ENCODE measurements at places on chromosomes 1 and 21.

DNA sequence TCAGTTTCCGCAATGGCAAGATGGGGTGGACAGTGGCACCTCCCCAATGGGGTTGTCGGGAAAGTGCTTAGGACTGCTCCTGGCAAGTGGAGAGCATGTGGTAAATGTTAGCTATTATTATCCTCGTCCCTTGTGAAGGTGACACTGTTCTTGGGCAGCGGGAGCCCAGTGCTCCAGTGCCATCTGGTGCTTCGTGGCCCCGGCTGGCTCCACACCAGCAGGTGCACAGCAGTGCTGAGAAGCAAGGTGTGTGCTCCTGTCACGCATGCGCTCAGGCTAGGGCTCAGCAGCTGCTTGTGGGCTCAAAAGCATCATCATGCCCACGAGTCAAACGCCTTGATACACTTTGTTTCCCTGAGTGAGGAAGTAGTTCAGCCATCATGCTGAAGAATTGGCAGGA lies 24.9 kb upstream of the KCNC4 start:
- H3K27me3 ChIP-seq: no peaks in the 10 kb centered on the region
- no peak overlapping the region for H3K27ac ChIP-seq
- H3K36me3 ChIP-seq: no peaks in the 10 kb centered on the region
- DNase-seq: no peak
- H3K4me1 ChIP-seq: no peaks in the 10 kb centered on the region

GRCh38 chr21:37063433-37063832 lies 9.4 kb downstream of the PIGP start:
- H3K36me3 ChIP-seq: no peaks in the 10 kb centered on the region
- H3K27me3 ChIP-seq: no peaks in the 10 kb centered on the region
- DNase-seq: no peak
- H3K4me3 ChIP-seq: no peak overlapping the region

- H3K27ac ChIP-seq: no peak overlapping the region
- H3K36me3 ChIP-seq: no peaks in the 10 kb centered on the region
- no peak overlapping the region for H3K4me3 ChIP-seq
- H3K27me3 ChIP-seq: no peaks in the 10 kb centered on the region
These were observed 225.7 kb downstream of the TOMM20 start for GRCh38 chr1:234902774-234903547.

DNA sequence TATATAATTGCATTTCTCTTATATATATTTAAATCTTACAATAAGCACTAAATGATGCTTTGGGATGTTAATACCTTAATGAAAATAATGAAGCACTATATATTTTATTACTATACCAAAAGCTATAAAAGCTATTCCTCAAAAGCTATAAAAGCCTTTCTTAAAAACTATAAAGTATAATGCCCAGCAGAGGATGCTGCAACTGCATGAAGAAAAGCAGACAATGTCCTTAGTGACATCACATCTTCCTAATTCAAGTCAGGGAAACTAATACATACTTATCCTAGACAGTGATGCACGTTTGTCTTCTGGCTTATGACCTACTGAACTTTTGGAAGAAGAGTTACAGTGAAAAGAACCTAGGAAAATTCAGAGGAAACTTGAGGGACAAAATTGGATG lies 13.6 kb upstream of the C1orf185 start:
- H3K27ac ChIP-seq: no peak overlapping the region
- no peak for DNase-seq
- no peaks in the 10 kb centered on the region for H3K4me1 ChIP-seq
- no peak overlapping the region for H3K4me3 ChIP-seq
- peaks cover 4% of the 10 kb centered on the region for H3K27me3 ChIP-seq

GRCh38 chr1:2470290-2471158 lies 5.6 kb upstream of the PLCH2 start:
- no peak for DNase-seq
- no peaks in the 10 kb centered on the region for H3K4me1 ChIP-seq
- no peaks in the 10 kb centered on the region for H3K36me3 ChIP-seq
- no peak overlapping the region for H3K4me3 ChIP-seq

GRCh38 chr1:39386997-39387396 lies 104.4 kb upstream of the BMP8A start:
- no peak for DNase-seq
- peak overlapping the region; percentile 26 for H3K27ac ChIP-seq
- no peaks in the 10 kb centered on the region for H3K27me3 ChIP-seq
- H3K4me3 ChIP-seq: no peak overlapping the region
- H3K36me3 ChIP-seq: peaks cover 52% of the 10 kb centered on the region

GRCh38 chr1:247322442-247322841 lies 9.2 kb downstream of the ZNF496 start:
- no peaks in the 10 kb centered on the region for H3K27me3 ChIP-seq
- no peak overlapping the region for H3K4me3 ChIP-seq
- DNase-seq: no peak
- no peak overlapping the region for H3K27ac ChIP-seq
- no peaks in the 10 kb centered on the region for H3K4me1 ChIP-seq

DNA sequence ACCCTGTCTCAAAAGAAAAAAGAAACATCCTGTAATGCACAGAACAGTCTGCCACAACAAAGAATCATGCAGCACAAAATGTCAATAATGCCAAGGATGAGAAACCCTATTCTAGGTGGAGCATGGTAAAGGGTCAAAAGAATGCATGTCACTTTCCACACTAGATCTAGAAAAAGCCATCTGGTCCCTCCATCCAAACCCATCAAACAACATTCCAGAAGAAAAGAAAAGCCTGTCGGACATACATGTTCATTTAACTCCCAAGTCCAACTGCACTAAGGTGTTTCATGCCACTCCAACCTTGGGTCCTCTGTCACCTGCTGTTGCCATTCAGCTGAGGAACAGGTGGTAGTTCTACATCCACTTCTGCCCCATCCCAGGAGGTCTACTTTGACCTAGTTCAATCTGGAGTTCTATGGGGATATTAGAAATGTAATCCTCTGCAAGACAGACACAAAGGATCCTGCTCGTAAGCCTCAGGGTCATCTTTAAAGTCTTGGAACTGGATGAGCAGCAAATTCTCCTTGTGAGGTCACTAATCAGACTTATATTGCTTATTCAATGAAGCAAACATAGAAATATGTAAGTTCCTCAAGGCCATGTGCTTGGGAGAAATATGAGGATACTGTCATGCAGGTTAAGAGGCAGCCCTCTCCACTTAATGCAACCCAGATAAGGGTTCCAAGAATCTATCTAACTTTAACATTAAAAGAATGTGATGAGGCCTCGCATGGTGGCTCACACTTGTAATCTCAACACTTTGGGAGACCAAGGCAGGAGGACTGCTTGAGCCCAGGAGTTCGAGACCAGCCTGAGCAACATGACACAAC lies 3.7 kb downstream of the DEDD start:
- no peak for DNase-seq
- no peak overlapping the region for H3K27ac ChIP-seq
- H3K4me1 ChIP-seq: peaks cover 11% of the 10 kb centered on the region
- no peak overlapping the region for H3K4me3 ChIP-seq

GRCh38 chr1:44294588-44295007 lies 60.5 kb downstream of the ERI3 start:
- H3K27me3 ChIP-seq: no peaks in the 10 kb centered on the region
- peak overlapping the region; percentile 46 for H3K27ac ChIP-seq

GRCh38 chr1:68438310-68438709 lies 11.4 kb downstream of the RPE65 start:
- peaks cover 3% of the 10 kb centered on the region for H3K27me3 ChIP-seq
- DNase-seq: no peak
- H3K36me3 ChIP-seq: no peaks in the 10 kb centered on the region
- H3K4me3 ChIP-seq: no peak overlapping the region

DNA sequence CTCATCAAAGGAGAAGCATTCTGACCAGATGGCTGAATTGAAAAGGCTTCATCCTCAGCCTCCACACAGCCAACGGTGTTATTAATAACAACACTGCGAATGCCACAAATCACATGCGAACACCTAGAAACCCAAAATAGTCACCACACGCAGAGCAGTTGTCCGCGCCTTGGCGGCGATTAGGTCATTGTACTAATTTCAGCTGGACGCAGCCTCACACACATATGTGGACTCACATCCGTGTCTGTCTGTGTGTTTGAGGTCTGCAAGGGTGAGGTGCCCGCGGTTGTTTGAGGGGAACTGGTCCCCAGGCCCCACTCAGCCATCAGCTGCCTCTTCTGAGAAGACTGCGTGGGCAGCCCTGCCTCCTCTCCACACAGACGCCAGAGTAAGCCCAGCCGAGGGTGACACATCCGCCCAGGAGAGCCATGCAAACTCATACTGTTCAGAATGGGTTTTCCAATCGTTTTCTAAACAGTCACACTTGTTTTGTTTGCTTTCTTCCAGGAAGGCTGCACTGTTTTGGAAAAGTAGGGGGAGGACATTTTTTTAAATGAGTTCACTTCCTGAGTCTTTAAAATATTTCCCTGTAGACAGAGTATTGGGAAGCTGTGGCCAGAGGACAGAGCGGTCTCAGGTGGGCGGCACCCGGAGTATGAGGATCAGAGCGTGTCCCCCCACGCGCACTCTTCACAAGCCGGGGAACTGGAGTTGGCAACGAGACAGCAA lies 53.4 kb downstream of the TOMM20 start:
- H3K27me3 ChIP-seq: no peaks in the 10 kb centered on the region
- no peaks in the 10 kb centered on the region for H3K36me3 ChIP-seq
- peak overlapping the region; percentile 90 for H3K27ac ChIP-seq
- H3K4me1 ChIP-seq: peaks cover 47% of the 10 kb centered on the region
- DNase-seq: peak; percentile 58

- no peaks in the 10 kb centered on the region for H3K36me3 ChIP-seq
- H3K27ac ChIP-seq: no peak overlapping the region
- no peak overlapping the region for H3K4me3 ChIP-seq
- DNase-seq: no peak
- no peaks in the 10 kb centered on the region for H3K27me3 ChIP-seq
These were observed 199.6 kb downstream of the HIVEP3 start for GRCh38 chr1:41719128-41719527.

DNA sequence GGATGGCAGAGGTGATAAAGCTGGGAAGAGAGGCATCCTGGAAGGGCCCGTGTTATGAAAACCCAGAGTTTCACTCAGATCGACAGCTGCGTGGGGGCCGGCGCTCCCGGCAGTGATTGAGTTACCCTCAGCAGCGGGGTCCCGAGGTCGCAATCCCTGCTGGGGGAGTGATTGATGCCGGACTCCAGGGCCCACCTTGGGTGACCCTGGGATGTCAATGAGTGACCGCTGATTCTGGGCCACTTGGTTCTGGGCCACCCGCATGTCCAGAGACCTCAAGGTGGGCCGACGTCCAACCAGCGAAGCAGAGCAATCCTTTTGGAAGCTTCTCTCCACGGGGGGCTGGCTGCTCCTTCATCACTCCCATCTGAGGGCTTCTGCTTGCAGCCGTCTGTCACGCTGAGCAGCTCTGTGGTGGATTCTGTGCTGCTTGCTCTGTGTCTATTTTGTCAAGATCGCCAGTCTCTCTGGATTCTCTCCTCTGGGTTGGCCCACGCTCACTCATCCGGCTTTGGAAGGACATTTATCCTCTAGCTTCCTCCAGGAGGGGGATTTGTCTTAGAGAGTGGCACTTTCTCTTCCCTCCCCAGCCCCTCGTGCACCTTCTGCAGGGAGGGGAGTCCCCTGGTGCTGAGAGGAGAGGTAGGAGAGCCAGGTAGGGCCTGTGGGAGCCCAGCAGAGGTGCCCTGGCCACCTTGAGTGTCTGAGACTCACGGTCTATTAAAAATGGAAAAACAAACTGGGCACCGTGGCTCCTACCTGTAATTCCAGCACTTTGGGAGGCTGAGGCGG lies 110.9 kb upstream of the C1orf174 start:
- DNase-seq: no peak
- no peaks in the 10 kb centered on the region for H3K36me3 ChIP-seq
- H3K27ac ChIP-seq: no peak overlapping the region
- no peak overlapping the region for H3K4me3 ChIP-seq
- no peaks in the 10 kb centered on the region for H3K4me1 ChIP-seq
- H3K27me3 ChIP-seq: no peaks in the 10 kb centered on the region

- no peaks in the 10 kb centered on the region for H3K36me3 ChIP-seq
- DNase-seq: no peak
These were observed 20.4 kb downstream of the CDC7 start for GRCh38 chr1:91520942-91521507.

- DNase-seq: no peak
- no peak overlapping the region for H3K4me3 ChIP-seq
- H3K36me3 ChIP-seq: no peaks in the 10 kb centered on the region
- no peak overlapping the region for H3K27ac ChIP-seq
- no peaks in the 10 kb centered on the region for H3K27me3 ChIP-seq
These were observed 923.1 kb upstream of the NEGR1 start for GRCh38 chr1:73205294-73205973.

GRCh38 chr21:42653231-42654061 lies at the start of gene PDE9A:
TSS of gene PDE9A (plus strand) at chr21:42653621. CDS start at chr21:42653815, 194 bp downstream.
- H3K4me3 ChIP-seq: peak within 1 kb of the TSS; percentile 42
- peak; percentile 55 for DNase-seq
- H3K4me1 ChIP-seq: peaks cover 4% of the 10 kb centered on the region

GRCh38 chr1:62841587-62842169 lies 57.7 kb downstream of the ATG4C start:
- H3K4me3 ChIP-seq: no peak overlapping the region
- H3K27ac ChIP-seq: no peak overlapping the region
- H3K4me1 ChIP-seq: no peaks in the 10 kb centered on the region
- no peaks in the 10 kb centered on the region for H3K27me3 ChIP-seq
- H3K36me3 ChIP-seq: no peaks in the 10 kb centered on the region

GRCh38 chr1:51878308-51878615 lies 265 bp downstream of the NRDC start:
- H3K27ac ChIP-seq: peak overlapping the region; percentile 99
- no peak for DNase-seq
- peaks cover 25% of the 10 kb centered on the region for H3K4me1 ChIP-seq
- H3K36me3 ChIP-seq: no peaks in the 10 kb centered on the region
